ENCODE measurements at places on chromosomes 1 and 21. TPM values are rescaled to one million over a fixed set of nuclear protein-coding genes. Genes with fewer than 3 reads are reported as not detected.

Gene CHRM3
- not detected for total RNA-seq

GRCh38 chr1:54680387-54680786 is 35.3 kb upstream of the TTC4 start:
- DNase-seq = no peak
- peaks cover 2% of the 10 kb centered on the region for H3K27me3 ChIP-seq
- no peak overlapping the region for H3K4me3 ChIP-seq

Gene RCAN1
- 8.3 TPM for total RNA-seq

DNA sequence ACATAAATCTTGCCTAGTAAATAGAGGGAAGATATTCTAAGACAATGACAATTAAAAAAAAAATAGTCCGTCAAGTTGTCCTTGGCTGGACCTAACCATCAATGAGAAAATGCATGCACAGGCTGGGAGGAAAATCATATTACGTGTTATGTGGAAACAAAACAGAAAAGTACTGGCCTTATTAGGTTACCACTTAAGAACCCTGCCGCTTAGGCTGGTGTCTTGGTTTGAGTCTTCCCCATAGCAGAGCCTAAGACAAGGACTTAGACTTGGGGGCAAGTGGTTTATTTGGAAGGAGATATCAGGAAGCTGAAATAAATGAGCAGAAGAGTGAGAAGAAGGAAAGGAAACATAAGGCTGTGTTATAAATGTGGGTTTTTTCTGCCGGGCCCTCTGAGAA is 186.4 kb downstream of the MRPL39 start:
- no peaks in the 10 kb centered on the region for H3K27me3 ChIP-seq
- peaks cover 38% of the 10 kb centered on the region for H3K4me1 ChIP-seq
- no peak for DNase-seq
- H3K27ac ChIP-seq = no peak overlapping the region

All from activated CD4-positive, alpha-beta memory T cell treated with anti-CD3 and anti-CD28 coated beads, Interleukin-2, amount 10 ng/mL, durations not matched to agents 7 days and 5 days (primary cell).